Hematopoietic multipotent progenitor cell (in vitro differentiated cells): ENCODE measurements at places on chromosomes 11 and 22. TPM values are rescaled to one million over a fixed set of nuclear protein-coding genes. Genes with fewer than 3 reads are reported as not detected.

GRCh38 chr11:43396617-43397016, 37.9 kb downstream of the TTC17 start:
- DNase-seq, result no peak

Gene NAALAD2
- total RNA-seq, result 0.81 TPM

DNA sequence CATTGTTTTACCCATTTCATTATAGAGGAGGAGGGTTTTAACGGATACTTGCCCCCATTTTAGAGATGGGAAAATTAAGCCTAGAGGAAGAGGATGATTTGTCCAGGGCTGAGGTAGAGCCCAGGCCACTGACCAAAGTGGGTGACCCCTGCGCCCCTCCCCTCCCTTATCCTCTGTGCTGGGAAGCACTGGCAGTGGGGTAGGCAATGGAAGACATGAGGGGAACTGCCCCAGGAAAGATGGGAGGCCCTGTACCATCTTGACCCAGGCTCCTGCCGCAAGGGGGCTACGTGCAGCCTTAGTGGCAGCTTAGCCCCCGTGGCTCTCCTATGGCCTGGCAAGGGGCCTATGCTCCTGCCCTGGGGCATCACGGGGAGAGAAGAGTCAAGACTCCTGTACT, 76.4 kb upstream of the MYOD1 start:
- no peak for DNase-seq

DNA sequence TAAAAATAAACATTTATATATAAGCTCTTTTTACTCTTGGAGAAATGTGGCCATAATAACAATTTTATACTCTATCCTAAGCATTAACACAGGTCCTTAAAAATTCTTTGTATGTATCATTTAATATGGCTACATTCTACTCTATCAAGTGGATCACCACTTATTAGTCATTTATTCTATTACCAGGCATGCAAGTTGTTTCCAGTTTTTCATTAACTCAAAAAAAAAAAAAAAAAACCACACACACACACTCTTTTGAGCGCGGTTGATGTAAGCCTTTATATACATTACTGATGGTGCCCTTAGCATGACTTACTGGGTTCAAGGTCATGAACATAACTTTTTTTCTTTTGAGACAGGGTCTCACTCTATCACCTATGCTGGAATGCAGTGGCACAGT, 47.1 kb upstream of the MICAL2 start:
- DNase-seq, result no peak

DNA sequence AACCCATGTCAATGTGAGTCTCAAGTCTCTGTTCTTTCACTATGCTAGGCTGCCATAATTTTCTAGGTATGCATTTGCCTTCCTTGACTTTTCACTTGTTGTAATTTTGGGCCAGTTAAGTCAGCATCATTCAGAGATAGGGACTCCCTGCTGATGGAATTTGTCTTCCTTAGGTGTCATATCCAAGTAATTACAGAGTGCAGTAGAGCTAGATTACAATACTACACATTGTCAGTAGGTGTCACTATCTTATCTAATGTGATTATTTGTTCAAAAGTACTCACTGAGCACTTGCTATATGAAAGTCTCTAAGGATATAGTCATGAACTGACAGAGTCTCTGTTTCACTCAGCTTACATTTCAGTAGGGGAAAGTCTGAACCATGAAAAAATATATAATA, 25.0 kb upstream of the SYN3 start:
- no peak for DNase-seq

- DNase-seq, result no peak
Observed at GRCh38 chr11:93528252-93528651, 14.9 kb downstream of the SMCO4 start.

Gene PIK3IP1
- total RNA-seq, result 67.9 TPM
